ENCODE measurements at places on chromosomes 2 and 18.

DNA sequence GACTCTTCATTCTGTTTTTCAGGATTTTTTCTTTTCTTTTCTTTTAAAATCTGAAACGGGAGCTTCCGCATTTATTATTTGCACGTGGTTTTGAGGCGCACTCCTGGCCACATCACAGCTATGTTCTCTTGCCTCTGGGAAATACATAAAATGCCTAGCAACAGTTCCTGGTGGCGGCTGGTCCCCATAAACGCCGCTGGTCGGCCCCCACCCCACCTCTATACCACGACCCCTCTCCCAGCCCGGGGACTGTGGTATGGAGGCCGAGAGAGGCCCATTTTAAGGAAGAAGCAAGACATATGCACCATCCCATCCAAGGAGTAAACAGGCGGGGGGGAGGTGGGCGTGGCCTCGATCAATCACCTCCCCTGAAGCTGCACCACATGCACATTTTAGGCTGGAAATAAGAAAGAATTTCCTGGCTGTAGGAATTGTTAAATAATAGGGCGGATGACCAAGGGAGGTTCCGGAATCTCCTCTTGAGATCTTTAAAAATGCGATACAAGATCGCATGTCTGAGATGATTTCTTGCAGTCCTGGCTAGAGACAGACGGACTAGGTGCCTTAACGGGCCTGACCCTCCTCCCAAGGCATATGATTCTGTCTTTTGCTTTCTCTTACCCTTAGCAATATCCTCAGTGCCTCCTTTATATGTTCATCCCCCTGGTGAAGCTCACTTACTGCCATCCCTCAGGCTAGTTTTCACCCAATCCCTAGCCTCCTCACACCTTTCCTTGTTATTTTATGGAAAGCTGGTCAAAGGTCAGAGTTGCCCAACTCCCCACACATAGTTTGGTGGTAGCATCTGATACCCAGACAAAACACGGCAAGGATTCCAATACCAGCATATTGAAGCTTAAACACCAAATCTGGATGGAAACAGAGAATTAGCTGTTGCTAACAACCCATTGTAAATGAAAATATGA, 82.4 kb downstream of the BCL2 start:
- DNase-seq, result no peak

DNA sequence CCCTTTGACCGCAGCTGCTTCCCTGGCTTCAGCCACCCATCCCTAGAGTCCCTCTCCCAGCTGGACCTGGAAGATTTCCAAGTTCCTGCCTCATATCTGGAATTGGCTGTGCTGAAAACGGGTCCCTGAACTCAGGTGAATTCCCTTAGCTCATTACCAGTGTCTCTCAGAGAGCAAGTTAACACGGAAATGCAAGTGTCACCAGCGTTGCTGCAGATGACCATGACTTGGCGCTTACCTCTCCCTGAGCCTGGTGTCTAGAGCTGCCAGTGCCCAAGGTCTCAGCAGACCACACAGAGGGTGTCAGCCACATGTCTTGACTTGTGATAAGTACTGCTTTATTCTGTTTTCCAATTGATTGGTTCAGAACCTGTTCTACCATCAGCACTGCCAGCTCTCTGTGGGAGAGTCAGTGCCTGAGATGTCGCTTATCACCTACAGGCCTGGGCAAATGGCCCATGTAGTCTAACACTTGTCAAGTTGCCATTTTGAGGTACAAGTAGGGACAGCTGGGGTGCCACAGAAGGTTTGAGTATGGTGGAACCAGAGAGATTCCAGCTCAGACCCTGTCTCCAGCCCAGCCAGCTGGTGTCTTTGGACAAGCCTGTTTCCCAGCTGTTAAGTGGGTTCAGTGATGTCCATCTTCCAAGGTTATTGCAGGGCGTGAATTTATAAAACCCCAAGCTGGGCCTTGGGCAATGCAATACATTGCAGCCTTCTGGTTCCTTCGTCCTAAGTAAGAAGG, 48.7 kb downstream of the LYPD1 start:
- DNase-seq, result no peak

GRCh38 chr18:60331890-60332289, 40.7 kb downstream of the MC4R start:
- no peak for DNase-seq

DNA sequence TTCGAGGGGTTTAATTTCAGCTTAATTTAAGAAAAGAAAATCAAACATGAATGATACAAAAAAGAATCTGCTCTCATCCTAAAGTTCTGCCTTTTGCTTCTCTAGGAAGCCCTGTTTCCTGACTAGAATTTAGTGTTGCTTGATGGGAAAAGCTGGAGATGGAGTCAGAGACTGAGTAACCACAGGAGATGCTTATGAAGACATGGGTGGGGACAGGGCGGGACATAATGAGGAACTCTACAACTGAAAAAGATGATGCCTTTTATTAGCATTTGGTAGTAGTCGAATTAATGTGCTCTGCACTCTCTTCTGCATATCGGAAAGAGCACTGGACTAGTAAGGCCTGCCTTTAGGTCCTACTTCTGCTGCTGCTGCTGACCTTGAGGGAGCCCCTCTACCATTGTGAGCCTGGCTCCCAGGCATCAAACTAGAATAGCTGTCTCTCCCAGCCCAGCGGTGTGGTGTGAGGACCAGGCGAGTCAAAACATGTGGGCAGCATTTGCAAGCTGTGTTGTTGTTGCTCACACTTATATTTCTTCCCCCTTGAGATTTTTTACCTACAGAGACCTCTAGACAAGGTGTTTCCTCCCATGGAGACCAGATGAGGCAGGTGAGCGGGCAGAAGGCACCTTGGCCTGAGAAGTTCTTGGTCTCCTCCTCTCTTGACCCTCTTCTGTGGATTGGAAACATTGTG, 61.5 kb downstream of the INPP4A start:
- no peak for DNase-seq

DNA sequence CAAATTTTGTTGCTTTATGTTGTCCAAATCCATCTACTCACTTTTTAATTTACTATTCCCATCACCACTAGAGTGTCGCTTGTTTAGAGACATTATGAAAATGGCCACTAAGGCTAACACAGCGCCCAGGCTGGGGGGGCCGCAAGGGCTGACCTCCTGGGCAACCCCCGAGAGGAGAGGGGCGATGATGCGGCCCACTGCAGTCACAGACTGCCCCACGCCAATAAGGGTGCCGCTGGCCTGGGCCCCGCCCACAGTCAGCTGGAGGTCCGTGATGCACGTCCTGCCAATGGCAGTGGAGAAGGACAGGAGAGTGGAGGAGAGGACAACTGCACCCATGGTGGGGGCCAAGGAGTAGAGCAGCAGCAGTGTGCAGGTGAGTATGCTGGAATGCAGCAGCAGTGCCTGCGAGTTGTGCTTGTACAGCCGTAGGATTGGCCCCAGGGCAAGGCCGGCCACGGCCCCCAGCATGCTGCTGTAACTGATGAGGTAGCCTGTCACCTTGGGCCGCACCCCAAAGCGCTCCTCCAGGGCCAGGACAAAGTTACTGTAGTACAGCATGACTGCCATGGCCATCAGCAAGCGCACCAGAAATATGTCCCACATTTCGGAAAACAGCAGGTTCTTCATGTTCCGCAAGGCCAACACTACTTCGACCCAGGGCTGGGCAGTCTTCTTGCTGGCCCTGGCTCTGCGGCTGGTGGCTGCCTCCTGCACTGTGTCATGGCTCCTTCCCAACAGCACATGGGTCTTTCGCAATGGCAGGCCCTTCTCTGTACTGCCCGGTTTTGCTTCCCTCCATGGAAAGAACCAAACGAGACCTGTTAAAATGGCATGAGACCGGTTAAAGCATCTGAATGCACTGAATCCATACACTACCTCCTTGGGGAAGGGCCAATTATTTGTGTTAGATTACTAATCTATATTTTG, 43.2 kb upstream of the TMEM182 start:
- DNase-seq, result no peak

- DNase-seq, result no peak
These were observed 75.8 kb downstream of the LONRF2 start for GRCh38 chr2:100246163-100247145.
